ENCODE measurements at places on chromosomes 12 and 14.

DNA sequence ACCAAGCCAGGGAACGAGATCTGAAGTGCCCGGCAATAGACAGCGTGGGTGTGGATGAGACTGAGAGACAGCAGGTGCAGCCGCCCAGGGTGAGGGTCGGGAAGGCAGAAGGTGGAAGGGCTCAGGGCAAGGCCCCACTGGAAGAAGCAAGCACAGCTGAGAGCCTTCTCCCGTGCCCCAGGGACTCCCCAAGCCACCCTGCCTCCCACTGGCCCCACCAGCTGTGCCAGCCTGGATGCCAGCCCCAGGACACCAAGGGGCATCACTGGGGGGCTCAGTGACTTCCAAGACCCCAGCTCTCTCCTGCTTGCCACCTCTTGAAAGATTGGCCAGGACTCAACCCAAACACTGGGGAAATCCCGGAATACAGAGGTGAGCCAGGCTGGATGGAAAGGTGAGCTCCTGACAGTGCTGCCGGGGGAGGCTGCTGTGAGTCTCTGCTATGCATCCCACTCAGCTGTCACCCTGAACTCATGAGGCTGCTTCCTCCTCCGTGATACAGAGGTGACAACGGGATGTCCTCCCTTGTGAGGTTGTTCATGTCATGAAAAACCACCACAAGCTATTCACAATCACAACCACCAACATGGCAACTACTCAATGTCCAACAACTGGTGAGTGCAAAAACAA lies 13.8 kb downstream of the TESC start:
- DNase-seq, result no peak

- DNase-seq, result no peak
Observed at GRCh38 chr14:55302367-55303124, 31.3 kb downstream of the FBXO34 start.

DNA sequence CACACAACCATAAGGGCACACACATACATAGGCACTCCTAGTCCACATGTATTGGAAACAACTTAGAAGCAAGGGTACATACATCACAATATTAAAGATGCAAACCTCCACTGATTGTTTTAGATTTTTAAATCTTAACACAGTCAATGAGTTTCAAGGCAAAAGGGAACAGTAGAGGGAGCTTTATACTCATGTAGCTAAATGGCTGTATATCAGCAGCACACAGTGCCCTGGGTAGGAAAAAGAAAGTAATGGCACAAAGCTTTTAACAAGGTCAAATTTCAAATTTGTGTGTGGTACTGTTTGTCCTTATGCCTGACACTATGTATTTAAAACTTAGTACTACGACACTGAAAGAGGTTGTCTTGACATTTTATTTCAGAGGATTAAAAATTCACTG lies 262.0 kb downstream of the MED13L start:
- no peak for DNase-seq

- no peak for DNase-seq
Observed at GRCh38 chr12:67689385-67689784, 40.8 kb downstream of the DYRK2 start.

DNA sequence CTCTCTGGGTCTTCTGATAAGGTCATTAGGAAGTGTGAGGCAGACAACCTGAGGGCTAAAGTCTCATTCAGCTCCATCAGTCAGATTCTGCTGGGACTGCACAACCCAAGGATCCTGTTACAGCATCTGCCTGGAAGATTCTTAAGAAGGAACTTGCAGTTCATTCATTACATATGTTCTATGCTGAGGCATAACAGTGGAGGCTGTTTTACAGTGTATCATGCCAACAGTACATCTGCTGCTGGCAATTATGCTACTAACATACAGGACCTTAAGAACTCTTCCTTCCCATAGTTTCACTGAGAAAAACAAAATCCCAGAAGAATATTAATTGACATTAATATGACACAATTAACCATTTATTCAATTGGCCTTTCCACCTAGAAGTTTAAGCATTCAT lies 968.6 kb downstream of the DIO2 start:
- DNase-seq, result no peak

DNA sequence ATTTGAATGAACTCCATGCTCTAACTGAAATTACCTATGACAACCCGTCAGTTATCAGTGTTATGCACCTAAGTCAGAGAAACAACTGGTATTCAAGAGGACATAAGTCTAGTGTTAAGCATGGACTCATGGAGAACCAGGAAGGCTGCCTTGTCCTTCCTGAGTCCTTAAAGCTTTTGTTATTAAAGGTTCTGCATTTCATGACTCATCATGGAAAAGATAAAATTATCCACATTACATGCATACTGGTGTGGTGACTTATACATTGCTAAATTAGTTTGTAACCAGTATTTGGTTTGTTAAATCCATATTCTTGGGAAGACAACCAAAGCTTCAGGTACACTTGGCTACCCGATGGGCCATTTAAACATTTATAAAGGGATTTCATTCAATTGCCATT lies 6.5 kb upstream of the OR4E1 start:
- DNase-seq, result no peak

GRCh38 chr14:90455100-90455571 lies 58.3 kb downstream of the CALM1 start:
- no peak for DNase-seq

GRCh38 chr14:78836777-78837176 lies 666.6 kb downstream of the NRXN3 start:
- DNase-seq, result no peak

- DNase-seq, result no peak
Observed at GRCh38 chr12:6295094-6295811, 15.2 kb upstream of the PLEKHG6 start.

DNA sequence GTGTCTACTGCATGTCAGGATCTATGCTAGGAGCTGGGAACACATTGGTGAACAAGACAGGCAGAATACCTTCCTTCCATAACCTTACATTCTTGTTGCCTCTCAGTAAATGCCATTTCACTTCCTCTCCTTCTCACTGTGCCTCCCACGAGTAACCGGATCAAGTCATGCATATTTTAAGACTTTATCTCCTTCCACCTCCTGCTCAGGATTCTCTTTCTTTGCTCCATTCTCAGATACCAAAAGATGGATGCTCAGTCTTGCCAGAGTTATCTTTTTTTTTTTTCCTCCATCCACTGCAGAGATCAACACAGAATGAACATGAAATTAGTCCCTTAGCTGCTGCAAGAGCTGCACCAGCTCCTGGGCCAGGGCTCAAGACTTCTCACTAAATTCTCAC lies 20.0 kb upstream of the APPL2 start:
- no peak for DNase-seq

DNA sequence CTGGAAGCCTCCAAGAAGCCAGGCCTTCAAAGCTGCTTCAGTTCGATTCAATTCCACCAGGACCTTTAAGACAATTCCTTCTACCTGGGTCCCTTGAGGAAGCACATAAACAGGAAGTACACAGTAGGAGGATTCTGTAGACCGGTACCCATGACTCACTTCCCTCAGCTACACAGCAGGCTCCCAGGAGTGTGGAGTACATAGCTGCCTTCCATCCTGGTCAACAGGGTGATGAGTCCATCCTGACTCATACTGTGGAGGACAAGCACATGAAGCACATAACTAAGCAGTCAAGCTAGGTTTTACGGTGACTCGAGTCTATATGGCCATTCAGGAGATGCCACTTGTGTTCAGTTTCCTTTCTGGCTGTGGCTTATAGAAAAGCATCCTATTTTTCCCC lies 197.6 kb upstream of the RBM19 start:
- DNase-seq, result no peak

GRCh38 chr12:86551146-86551571 lies 295.0 kb upstream of the MGAT4C start:
- DNase-seq, result peak; percentile 96

DNA sequence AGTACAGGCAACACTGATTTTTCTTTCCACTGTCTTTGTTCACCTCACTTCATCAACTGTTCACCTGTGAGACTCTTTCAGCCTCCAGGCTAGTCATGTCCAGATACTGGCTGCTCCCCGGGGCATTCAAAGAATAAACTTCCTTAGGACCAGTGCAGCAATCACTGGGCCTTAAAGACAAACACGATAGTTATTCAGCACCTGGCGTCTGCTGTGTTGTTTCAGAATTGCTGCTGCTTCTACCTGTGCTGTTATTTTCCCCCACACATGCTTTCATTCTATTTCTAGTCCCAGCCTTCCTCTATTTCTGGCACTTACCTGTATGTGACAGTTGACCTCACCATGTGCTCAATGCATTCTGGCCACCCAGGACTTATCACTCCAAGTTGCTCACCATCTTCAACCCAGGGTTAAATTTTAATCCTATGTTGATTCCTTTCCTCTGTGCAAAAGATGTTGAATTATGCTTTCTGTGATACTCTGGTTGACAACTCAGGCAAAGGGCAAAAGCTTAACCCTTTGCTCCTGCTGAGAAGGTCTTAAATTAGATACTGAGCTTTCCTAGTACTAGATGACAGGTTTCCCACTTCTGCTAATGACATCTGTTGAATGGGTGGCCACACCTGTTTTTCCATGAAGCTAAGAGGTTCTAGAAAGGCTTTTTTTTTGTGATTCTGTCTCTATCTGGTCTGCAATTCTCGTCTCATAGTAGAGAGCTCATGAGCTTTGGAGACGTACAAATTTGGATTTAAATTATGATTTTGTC lies 41.4 kb downstream of the PTPRQ start:
- DNase-seq, result no peak

DNA sequence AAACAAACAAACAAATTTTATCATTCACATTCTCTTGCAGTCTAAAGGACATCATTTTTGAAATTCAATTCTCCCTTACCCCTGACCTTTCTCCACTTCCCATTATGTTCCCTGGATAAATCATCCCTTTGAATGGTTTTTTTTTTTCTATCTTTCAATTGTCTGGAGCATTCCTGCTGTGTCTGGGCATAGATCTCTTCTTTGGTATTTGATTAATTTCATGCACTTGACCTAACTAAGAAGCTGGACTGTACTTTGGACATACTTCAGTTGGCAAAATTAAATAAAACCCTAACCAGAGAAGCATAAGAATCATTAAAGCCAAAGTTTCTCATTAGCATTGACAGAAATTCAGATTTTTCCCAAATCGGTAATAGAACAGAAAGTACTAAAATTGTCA lies 163.6 kb upstream of the BMP4 start:
- no peak for DNase-seq

GRCh38 chr12:114006482-114007425 lies 40.6 kb upstream of the RBM19 start:
- DNase-seq, result no peak

GRCh38 chr12:15584366-15585041 lies 204.7 kb downstream of the EPS8 start:
- no peak for DNase-seq

- no peak for DNase-seq
Observed at GRCh38 chr12:95337146-95337545, 119.5 kb downstream of the VEZT start.

All from tibial artery (tissue), 4 donors.